ENCODE measurements at places on chromosomes 3 and 15. TPM values are rescaled to one million over a fixed set of nuclear protein-coding genes. Genes with fewer than 3 reads are reported as not detected.

- peak; percentile 52 for DNase-seq
Measured at GRCh38 chr3:171407759-171408158, 52.4 kb downstream of the TNIK start.

GRCh38 chr15:97085731-97086130 is 755.2 kb downstream of the NR2F2 start:
- DNase-seq = no peak

- no peak for DNase-seq
Measured at GRCh38 chr3:149042789-149043386, 43.4 kb downstream of the HLTF start.

The VPS8 gene
- 45.3 TPM for total RNA-seq

The SNX33 gene
- 17.1 TPM for total RNA-seq

- no peak for DNase-seq
Measured at GRCh38 chr3:140135461-140135860, 200.5 kb downstream of the CLSTN2 start.

DNA sequence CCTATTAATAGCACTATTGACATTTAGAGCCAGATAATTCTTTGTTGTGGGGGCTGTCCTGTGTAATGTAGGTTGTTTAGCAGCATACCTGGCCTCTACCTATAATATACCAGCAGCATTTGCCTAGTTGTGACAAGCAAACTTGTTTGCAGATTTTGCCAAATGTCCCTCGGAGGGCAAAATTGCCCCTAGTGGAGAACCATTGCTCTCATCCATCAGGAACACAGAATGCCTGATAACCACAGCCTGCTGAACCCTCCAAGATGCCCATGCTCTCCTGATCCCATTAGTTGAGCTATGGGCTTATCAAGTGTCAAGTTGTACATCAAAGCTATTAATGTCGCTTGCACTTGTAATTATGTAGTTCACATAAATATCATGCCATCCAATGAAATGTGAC is 15.0 kb upstream of the KBTBD8 start:
- DNase-seq = no peak

GRCh38 chr3:122314228-122314876 is 10.7 kb upstream of the CSTA start:
- no peak for DNase-seq

DNA sequence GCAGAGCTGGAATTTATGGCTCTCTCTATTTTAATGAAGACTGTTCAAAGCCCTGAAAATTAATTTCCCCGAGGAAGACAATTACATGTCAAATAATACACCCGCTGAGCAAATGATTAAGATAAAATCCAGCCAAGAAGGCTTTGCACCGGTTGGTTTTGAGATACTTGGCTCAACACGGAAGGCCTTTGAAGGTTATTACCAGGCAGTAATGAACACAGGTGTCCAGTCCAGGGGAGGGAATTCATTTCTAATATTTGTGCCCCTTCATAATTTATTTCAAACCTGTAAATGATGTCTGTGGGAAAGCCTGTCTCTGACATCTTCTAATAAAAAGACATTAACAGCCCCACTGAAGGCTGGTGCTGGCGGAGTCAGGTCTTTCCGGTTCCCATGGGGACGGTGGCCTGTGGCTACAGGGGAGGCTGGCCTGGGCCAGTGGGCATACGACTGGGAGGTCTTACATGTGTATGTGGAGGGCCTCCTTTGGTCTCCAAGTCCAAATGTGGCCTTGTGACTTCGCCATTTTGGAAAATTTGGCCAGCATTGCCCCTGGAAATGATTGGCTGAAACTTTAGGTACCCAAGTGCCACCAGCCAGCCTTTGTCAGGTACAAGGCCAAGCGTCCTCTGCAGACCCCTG is 49.9 kb upstream of the IQSEC1 start:
- DNase-seq = no peak

- DNase-seq = no peak
Measured at GRCh38 chr3:99943931-99944761, 126.5 kb downstream of the CMSS1 start.

DNA sequence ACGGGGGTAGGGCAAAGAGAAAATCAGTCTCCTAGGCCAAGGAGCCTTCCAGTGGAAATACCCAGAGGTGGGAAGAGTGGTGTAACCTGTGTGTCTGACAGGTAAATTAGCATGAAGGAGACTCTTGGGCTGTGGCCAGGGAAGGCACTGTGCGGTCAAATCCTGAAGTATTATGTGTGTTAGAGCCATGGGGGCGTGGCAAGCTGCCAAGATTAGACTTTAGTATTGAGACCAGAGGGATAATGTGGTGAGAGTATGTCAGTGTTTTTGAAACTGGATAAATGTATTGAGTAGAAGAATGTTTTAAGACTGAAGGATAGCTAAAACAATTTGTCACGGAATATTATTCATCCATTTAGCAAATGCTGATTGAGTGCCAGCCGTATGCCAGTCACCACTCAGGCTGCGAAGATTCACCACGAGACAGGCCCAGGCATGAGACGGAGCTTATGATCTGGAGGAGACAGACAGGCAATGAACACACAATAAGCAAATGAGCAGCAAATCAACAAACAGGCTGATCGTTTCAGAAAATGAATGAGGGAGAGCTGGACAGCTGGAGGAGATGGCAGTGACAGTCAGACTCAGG is 445.9 kb downstream of the MCTP2 start:
- DNase-seq = no peak

The SLC24A5 gene
- total RNA-seq = not detected

DNA sequence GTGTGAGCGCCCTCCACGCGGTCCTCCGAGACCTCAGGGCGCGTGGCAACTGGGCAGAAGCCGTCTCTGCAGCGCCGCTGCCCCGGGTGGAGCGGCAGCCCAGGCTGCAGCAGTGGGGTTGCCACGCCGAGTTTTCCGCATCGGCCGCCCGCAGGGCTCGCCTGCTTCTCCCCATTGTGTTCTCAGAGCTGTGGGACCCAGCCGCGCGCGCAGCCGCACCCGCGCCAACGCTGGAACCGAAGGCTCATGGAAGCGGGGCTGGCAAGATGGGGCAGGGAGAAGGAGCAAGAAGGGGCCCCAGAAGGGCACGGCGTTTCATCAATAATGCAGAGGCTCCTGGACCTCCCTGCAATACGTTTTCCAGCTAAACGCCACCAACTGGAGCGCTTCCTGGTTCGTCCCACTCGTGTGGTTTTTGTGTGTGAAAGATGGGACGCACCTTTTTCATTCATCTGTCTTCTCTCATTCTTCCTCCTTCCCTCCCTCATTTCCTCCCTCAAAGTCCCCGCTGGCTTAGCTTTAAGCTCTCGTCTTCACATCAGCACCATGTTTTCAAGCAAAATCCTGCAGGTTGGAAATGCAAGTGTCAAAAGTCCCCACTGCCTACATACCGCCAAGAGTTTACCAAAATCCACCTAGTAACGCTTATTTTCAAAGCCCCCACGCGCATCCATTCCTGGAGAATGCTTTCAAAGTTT is 1.2 kb downstream of the ROBO1 start:
- DNase-seq = peak; percentile 13

DNA sequence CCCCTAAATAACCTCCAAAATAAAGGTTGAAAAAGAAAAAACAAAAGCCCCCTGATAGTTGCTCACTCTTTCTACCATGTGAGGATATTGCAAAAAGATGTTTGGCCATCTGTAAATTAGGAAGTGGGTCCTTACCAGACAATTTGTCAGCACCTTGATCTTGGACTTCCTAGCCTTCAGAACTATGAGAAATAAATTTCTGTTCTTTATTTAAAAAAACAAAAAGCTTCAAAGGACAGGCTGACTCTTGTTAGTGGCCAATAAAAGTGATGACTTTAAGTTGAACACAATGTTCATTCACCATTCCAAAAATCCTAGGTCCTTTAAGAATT is 103.5 kb downstream of the CBLB start:
- DNase-seq = no peak

DNA sequence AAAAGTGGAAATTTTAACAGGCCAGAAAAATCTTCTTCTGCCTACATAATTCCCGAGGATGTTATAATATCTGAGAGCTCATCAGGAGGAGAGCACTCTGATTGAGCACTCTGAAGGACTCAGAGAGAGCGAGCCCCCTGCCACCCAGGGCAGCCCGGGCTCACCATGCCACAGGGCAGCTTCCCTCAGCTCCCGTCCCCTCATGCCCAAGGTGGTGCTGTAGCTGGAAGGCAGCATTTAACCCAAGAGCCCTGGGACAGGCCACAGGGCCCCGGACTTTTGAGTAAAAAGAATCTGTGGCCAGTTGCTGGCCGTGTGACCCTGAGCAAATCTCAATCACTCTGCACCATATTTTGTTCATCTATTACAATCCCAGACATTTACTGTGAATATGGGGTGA is 23.5 kb upstream of the RAD18 start:
- no peak for DNase-seq

The ZNF621 gene
- total RNA-seq = 10.9 TPM

- DNase-seq = no peak
Measured at GRCh38 chr15:39232512-39232911, 348.4 kb upstream of the THBS1 start.

The PP2D1 gene
- total RNA-seq = not detected

The CELSR3 gene
- total RNA-seq = 5.9 TPM

The AZI2 gene
- 65.5 TPM for total RNA-seq

DNA sequence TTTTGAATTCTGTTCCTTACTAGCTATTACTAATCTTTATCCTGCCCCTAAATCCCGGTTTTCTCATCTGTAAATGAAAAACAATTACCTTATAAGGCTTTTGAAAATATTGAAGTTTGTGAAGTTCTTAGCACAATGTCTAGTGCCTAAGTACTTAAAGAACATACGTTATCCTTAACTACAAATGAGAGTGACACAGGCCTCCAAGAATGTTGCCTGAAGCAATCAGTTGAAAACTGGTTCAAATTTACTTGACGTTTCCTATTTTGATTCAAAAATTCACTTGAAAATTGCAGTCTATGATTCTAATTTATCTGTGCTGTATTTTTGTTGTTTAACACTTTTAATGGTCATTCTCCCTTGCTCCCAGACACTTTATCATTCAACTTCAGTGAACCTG is 3.2 kb downstream of the SENP7 start:
- peak; percentile 65 for DNase-seq

The GOLGA6A gene
- total RNA-seq = not detected

GRCh38 chr3:113275929-113276750 is 64.8 kb downstream of the BOC start:
- DNase-seq = peak; percentile 23

- DNase-seq = no peak
Measured at GRCh38 chr3:158765518-158766205, 33.4 kb upstream of the RARRES1 start.

DNA sequence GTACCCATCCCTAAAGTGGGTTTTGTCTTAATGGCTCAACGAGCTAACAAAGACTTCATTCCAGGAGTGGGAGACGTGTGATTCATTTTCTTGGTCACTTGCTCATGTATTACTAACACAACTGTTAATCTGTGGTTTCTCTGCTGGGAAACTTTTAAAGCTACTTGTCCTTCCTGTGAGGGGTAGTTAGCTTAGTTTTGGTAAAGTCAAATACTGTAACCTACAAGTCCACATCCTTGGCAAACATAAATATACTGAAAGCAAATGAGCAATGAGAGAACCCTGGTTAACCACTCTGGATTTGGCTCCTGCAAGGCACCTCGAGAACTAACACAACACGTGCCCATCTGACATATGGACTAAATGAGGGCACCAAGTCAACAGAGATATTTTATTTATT is 19.9 kb downstream of the NOX5 start:
- DNase-seq = peak; percentile 69

The SKOR1 gene
- 1.1 TPM for total RNA-seq

- DNase-seq = no peak
Measured at GRCh38 chr3:18044191-18044590, 301.8 kb upstream of the TBC1D5 start.

- peak; percentile 63 for DNase-seq
Measured at GRCh38 chr3:59313365-59313764, 263.5 kb upstream of the CFAP20DC start.

- DNase-seq = peak; percentile 22
Measured at GRCh38 chr15:90266485-90266884, 1.0 kb downstream of the NGRN start.

The PAK6 gene
- total RNA-seq = 9.7 TPM

The ESYT3 gene
- 6.3 TPM for total RNA-seq

DNA sequence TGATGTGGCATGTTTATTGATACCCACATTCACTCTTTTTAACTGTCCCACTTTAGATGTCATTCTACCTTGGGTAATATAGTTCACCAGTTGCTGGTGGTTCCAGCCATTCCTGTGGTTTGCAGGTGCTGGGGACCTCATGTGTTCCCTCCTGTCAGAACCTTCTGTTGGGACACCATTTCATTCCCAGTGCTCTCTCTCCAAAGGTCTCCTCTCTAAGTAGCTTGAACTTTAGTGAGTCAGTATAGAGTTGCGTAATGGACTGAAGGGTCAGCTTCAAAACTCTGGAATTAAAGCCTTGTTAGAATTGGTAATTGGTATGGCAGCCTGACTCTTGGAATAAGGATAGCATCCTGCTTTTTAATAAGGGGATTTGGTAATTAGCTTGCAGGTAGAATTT is 108.5 kb downstream of the PLCL2 start:
- no peak for DNase-seq

- peak; percentile 77 for DNase-seq
Measured at GRCh38 chr15:69475769-69476358, 23.2 kb downstream of the RPLP1 start.

DNA sequence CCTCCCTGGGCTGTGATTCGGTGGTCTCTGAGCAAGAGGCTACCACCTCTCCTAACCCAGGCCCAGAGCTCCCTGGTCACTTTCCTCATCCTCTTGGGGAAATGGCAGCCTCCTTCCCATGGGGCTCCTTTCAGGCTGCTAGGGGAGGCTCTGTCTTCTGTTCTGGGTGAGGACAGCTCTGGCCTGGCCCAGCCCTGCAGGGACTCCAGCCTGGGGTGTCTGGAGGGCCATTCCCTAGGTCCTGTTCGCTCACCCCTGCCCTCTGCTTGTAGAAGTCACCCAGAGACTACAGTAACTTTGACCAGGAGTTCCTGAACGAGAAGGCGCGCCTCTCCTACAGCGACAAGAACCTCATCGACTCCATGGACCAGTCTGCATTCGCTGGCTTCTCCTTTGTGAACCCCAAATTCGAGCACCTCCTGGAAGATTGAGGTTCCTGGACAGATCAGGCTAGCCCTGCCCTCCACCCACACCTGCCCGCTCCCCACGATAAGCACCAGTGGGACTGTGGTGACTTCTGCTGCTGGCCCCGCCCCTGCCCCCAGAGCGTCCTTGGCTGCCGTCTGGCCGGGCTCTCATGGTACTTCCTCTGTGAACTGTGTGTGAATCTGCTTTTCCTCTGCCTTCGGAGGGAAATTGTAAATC is 30.9 kb downstream of the PRKCD start:
- DNase-seq = no peak

GRCh38 chr3:42336103-42336502 is 70.1 kb upstream of the CCK start:
- DNase-seq = no peak

Data from cardiac muscle cell (in vitro differentiated cells and primary cell).